ENCODE measurements at places on chromosomes 1 and 21.
A peak's percentile ranks its signal among the peaks of the same experiment; 100 is the strongest.

- no peak for DNase-seq
Measured at GRCh38 chr1:14919751-14920150, 233.8 kb upstream of the TMEM51 start.

- DNase-seq: peak; percentile 62
Measured at GRCh38 chr21:42830456-42831455, 48.6 kb downstream of the WDR4 start.

GRCh38 chr1:39359028-39359570 lies 132.3 kb upstream of the BMP8A start:
- no peak for DNase-seq

- no peak for DNase-seq
Measured at GRCh38 chr1:18960821-18961220, 4.3 kb upstream of the IFFO2 start.

GRCh38 chr1:182143825-182144645 lies 82.5 kb upstream of the ZNF648 start:
- peak; percentile 82 for DNase-seq

DNA sequence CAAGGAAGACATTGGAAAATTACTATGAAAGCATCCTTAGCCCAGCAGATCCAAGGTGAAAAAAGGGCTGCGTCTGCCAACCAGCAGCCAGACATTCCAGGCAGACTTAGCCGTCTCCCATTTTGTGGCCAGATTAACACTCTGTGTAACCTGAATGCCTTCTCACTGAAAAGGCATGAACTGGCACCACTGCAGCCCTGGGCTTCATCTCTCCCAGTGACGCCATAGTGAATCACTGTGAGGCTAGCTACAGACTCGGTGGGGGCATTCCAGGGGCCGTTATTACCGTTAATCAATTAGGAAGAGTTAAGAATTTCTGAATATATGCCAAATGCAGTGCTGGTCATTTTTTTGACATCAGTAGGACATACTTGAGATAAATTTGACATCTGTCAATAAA lies 627.4 kb downstream of the LMO4 start:
- no peak for DNase-seq

- no peak for DNase-seq
Measured at GRCh38 chr1:155128755-155129473, 1.2 kb downstream of the EFNA1 start.

GRCh38 chr1:195597891-195598290 lies 1010.3 kb downstream of the KCNT2 start:
- no peak for DNase-seq

- DNase-seq: no peak
Measured at GRCh38 chr1:193221651-193222050, 35.2 kb upstream of the B3GALT2 start.

DNA sequence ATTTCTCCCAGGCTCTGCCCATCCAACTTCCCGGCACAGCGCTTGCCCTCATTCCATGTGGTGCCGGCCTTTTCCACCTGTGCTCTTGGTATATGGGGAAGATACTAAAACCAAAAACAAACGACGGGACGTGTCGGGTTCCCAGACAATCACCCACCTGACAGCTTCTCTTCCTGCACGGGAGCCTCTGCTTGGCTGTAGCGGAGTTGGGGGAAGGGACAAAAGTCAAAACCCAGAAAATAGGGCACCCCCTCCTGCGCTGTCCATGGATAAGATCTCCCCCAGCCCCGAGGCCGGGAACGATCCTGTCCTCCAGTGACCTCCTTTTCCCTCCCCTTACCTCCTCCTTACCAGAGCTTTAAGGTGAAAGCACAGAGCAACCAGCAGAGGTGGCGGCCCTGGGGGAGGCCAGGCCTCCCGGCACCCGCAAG lies 640 bp downstream of the JTB start:
- DNase-seq: no peak

Data from hematopoietic multipotent progenitor cell treated with erythropoietin and hydrocortisone succinate and interleukin-3 and kit ligand, for 6 days (in vitro differentiated cells).